GM12865 (cell line): ENCODE measurements at places on chromosomes 1 and 21.

GRCh38 chr1:200749090-200749489, 10.4 kb downstream of the CAMSAP2 start:
- no peak for DNase-seq

- DNase-seq, result no peak
Measured at GRCh38 chr1:209355415-209355814, 228.1 kb upstream of the CAMK1G start.

- DNase-seq, result peak; percentile 88
Measured at GRCh38 chr1:160862203-160863060, at the start of gene CD244. Gene CD244 (minus strand): TSS chr1:160862887. CDS start chr1:160862677, 210 bp downstream.

- DNase-seq, result peak; percentile 83
Measured at GRCh38 chr1:19315378-19316198, 3.5 kb downstream of the SLC66A1 start.

DNA sequence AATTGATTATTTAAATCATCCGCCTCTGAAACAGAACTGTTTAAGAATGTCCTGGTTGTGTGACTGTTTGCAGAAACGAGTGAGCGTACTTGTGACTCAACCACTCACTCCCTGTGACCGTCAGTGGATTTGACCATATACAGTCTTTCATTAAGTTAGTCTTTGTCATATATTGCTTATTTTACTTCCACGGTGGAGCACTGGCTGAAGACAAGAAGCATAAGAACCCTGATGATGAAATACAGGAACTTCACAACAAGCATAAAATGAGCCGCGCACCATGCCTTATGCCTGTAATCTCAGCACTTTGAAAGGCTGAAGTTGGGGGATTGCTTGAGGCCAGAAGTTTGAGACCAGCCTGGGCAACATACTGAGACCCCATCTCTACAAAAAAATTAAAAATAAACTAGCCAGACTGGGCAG, 194.0 kb downstream of the TOMM20 start:
- DNase-seq, result no peak

- DNase-seq, result no peak
Measured at GRCh38 chr1:86521522-86521891, 25.4 kb upstream of the CLCA4 start.

DNA sequence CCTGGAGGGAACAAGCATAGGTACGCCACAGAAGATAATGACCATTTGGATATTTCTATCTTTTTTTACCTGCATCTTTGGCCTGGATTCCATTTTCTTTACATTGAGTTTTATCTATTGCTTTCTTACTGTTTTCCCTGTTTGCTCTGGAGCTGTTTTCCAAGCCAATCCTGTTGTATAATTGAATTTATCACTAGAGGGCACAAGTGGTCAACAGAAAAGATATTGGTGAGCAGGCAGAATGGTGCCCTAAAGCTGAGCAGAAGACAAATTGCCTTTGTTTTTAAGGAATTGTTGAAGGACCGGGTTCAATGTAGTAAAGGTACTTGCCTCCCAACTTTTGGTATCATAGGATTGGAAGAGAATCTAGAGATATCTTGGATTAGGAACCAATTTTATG, 152.8 kb downstream of the PPP1R12B start:
- peak; percentile 32 for DNase-seq

GRCh38 chr1:2477791-2478499, 1.9 kb downstream of the PLCH2 start:
- no peak for DNase-seq
